ENCODE measurements at places on chromosomes 7 and 10.

DNA sequence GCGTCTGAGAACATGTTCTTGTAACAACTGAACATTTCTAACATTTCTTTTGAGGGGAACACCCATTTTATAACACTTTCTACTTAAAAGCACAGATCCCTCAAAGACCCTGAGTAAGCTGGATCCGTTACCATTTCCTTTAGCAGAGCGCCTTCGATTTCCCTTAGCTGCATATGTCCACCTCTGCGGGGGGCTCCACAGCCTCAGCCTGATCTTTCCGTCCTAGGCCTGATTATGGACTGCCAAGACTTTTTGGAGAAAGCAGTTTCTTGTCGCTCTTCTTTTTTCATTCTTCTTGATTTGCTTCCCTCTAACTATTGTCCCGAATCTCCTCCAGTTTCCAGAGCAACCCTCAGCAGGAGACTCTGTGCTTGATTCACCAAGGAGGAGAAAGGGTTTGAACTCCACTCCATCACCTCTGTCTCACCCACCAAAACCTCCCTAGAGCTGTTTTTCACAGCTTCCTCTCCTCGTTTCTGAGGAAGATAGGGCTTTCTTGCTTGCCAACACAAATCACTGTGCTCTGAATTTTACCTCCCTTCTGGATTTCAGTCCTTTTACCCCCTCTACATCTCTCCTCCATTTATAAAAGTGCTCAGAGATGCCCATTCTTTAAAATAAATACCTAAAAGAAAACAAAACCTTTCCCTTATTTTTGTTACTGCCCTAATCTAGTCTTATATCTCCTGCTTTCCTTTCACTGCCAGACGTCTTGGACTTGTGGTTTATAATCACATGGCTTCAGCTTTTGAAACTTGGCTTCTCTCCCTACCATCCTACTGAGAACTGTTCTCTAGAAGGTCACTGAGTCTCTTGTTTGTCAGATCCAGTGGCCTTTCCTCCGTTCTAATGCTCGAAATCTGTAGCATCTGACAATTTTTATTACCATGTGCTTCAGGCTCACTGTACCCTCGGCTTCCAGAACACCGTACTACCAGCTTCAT lies 30.5 kb upstream of the ZRANB1 start:
- peak; percentile 28 for DNase-seq

- no peak for DNase-seq
Observed at GRCh38 chr7:1619152-1620079, 49.6 kb upstream of the PSMG3 start.

GRCh38 chr7:105454921-105455320 lies 66.2 kb upstream of the SRPK2 start:
- DNase-seq, result no peak

GRCh38 chr10:115103700-115104099 lies 10.5 kb downstream of the ATRNL1 start:
- no peak for DNase-seq

- no peak for DNase-seq
Observed at GRCh38 chr10:125011926-125012705, 70.2 kb downstream of the ZRANB1 start.

DNA sequence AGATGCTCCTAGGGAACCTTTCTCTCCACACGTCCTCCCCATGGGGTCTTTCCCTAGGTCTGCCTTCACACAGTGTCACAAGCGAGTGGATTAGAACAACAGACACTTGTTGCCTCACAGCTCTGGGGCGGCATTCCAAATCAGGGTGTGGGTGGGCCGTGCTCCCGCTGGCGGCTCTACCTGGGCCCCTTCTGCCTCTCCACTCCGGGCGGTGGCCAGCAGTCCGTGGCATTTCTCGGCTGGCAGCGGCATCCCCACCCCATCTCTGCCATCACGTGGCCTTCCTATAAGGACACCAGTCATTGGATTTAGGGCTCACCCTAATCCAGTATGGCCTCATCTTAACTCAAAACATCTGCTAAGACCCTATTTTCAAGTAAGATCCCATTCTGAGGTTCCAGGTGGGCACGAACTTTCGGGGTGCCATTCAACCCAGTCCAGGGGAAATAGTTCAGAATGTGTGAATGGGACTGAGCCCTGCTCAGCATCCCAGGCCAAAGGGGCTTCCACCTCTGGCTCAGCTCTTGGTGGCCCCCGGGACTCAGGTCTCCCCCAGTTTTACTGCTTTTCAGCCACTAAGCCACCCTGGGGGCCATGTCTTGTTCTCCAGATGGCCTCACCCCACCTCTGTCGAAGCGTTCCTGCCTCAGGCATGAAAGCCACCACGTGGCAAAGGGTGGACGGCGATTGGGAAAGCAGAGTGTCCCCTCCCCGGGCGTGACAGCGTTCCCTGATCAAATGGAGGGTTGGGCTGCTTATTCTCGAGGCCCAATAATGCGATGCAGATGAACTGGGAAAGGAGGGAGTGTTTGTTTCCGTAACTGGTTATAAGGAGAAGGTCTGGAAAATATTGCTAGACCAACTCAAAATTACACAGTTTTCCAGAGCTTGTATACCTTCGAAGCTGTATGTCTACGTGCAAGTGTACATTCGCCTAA lies 350.0 kb downstream of the GLRX3 start:
- no peak for DNase-seq

GRCh38 chr10:110002801-110003523 lies 4.8 kb upstream of the ADD3 start:
- no peak for DNase-seq

DNA sequence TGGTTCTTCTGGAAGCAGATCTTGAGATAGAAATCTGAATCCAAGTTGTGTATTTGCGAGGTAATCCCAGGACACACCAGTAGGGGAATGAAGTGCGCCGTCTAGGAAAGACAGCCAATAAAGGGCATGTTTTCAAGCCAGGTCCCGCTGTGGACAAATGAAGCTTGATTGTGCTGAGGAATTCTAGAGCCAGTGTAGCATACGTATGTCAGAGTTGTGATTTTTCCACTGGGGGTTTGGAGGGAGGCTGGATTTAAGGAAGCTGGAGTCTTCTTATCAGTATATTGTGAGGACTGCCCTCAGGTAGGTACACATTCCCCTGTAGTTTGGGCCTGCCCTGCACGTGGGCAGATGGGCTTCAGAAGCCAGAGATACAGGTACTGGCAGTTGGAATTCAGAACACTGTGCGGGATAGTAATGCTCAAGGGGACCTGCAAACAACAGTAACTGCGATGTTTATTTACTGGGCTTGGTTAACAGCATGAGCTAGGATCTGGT lies 50.9 kb downstream of the GALNT11 start:
- no peak for DNase-seq

DNA sequence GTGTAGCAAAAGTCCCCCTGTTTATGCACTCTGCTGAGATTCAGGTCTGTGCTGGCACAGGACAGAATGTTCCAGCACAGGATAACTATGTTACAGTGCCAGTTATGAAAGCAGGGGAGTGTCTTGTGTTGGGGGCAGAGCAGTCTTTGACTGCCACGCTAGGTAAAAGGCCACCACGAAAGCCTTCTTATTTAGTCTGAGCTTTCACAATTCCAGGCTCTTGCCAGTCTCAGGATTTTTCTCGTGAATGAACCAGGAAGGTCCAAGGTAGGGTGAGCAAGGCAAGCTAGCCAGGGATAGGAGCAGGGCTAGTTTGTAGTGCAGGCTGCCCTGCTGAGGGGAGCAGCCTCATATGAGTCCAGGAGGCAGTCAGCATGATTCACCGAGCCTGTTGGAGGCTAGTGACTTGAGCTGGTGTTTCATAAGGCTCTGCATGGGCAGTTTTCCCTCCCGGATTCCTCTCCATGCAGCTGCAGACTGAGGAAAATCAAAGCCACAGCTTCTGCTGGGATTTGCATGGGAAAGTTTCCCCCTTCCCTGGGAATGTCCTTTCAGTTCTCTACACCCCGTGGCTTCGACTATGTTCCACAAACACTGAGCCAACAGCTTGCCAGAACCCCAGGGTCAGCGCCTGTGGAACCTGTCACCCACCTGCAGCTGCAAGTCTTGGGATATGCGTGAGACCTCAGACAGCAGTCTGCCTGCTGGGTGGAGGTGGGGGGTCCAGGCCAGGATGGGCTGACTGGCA lies 112.3 kb downstream of the JCAD start:
- DNase-seq, result peak; percentile 72

- peak; percentile 77 for DNase-seq
Observed at GRCh38 chr10:85916994-85917573, 449.5 kb downstream of the GRID1 start.

DNA sequence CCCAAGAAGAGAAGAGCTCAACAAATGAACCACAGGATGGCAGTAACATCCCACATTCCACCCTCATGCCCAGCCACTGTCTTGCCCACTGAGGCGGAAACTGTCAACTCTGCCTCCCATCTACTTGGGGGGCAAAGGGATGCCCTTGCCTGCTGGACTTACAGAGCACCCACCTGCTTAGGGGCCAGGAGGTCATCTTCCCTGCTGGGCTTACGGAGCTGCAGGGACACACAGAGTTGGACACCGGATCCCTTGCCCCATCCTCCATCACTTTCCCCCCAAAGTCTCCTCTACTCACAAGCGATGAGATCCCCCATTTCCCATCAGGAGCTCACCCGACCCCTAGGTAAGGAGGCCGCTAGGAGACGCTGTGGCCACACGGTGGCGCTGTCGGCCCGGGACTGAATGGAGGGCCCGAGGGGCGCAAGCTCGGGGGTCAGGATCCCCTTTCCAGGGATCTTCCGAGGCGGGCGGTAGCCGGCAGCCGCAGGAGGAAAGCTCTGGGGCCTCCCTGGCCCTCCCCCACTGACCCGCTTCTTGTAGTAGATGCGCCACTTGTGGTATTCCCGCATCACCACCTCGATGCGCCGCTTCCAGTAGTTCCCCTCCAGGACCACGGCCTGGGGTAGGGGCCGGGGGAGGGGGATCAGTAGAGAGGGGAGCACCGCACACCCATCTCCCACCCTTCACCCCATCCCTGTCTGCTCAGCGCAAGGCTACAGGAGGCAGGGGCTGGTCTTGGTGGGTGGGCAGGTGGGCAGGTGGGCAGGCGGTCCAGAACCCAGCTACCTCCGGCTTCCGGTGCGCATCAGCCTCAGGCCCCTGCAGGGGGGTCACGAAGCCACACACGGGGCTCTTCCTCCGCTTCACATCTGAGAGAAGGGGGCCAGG lies 17.3 kb downstream of the MLXIPL start:
- no peak for DNase-seq

- DNase-seq, result no peak
Observed at GRCh38 chr7:15863951-15864625, 177.6 kb upstream of the MEOX2 start.

GRCh38 chr7:25989140-25989705 lies 162.8 kb upstream of the NFE2L3 start:
- no peak for DNase-seq
